ENCODE measurements at places on chromosomes 7 and 10. TPM values are rescaled to one million over a fixed set of nuclear protein-coding genes. Genes with fewer than 3 reads are reported as not detected.

Gene LIPM
- total RNA-seq: not detected

Gene SPAM1
- total RNA-seq: not detected

Gene CNTNAP2
- 0.14 TPM for total RNA-seq

Gene USP6NL
- 27.8 TPM for total RNA-seq

Gene IFIT1B
- not detected for total RNA-seq

Gene TMEM184A
- total RNA-seq: 0.22 TPM

- H3K27ac ChIP-seq: no peak overlapping the region
- no peaks in the 10 kb centered on the region for H3K27me3 ChIP-seq
- H3K4me1 ChIP-seq: no peaks in the 10 kb centered on the region
- peak; percentile 13 for DNase-seq
- no peaks in the 10 kb centered on the region for H3K36me3 ChIP-seq
Measured at GRCh38 chr7:21544715-21545114, 1.9 kb downstream of the DNAH11 start.

- H3K36me3 ChIP-seq: no peaks in the 10 kb centered on the region
- H3K4me3 ChIP-seq: no peak within 1 kb of the TSS
Measured at GRCh38 chr7:35253710-35254495, at the start of gene TBX20. Gene TBX20 (minus strand): TSS chr7:35254100. CDS start chr7:35253620, 480 bp downstream.

DNA sequence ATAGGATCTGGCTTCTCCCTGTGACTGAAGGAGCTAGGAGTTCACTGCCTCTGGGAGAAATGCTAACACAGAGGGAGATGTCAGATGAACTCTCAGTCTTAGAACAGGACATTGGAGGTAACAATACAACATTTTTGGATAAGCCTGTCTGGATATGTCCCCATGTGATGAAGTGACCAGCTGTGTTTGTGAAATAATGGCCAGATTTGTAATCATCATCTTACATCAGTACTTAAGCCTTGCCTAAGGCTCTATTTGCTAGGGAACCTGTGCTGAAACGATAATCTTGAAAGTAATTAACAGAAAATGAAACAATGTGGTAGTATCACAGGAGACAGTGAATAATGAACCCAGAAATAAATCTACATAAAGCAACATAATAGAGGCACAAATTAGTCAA is 56.2 kb downstream of the CRPPA start:
- no peak for DNase-seq
- no peaks in the 10 kb centered on the region for H3K27me3 ChIP-seq
- H3K4me3 ChIP-seq: no peak overlapping the region
- H3K4me1 ChIP-seq: no peaks in the 10 kb centered on the region
- H3K36me3 ChIP-seq: no peaks in the 10 kb centered on the region

- no peaks in the 10 kb centered on the region for H3K4me1 ChIP-seq
- no peaks in the 10 kb centered on the region for H3K36me3 ChIP-seq
- no peak overlapping the region for H3K4me3 ChIP-seq
Measured at GRCh38 chr10:44039599-44039998, 345.3 kb downstream of the CXCL12 start.

- no peaks in the 10 kb centered on the region for H3K27me3 ChIP-seq
- no peak overlapping the region for H3K4me3 ChIP-seq
- H3K27ac ChIP-seq: no peak overlapping the region
- DNase-seq: no peak
- H3K36me3 ChIP-seq: no peaks in the 10 kb centered on the region
Measured at GRCh38 chr7:154646126-154647013, 356.6 kb downstream of the PAXIP1 start.

- DNase-seq: no peak
- H3K4me3 ChIP-seq: no peak overlapping the region
- peaks cover 6% of the 10 kb centered on the region for H3K4me1 ChIP-seq
- no peaks in the 10 kb centered on the region for H3K27me3 ChIP-seq
- H3K27ac ChIP-seq: no peak overlapping the region
- H3K36me3 ChIP-seq: no peaks in the 10 kb centered on the region
Measured at GRCh38 chr7:17144322-17144721, 154.1 kb upstream of the AHR start.

GRCh38 chr10:17450024-17450423 is 4.4 kb downstream of the ST8SIA6 start:
- H3K4me1 ChIP-seq: peaks cover 7% of the 10 kb centered on the region
- peaks cover 25% of the 10 kb centered on the region for H3K27me3 ChIP-seq
- no peak for DNase-seq
- no peak overlapping the region for H3K4me3 ChIP-seq

DNA sequence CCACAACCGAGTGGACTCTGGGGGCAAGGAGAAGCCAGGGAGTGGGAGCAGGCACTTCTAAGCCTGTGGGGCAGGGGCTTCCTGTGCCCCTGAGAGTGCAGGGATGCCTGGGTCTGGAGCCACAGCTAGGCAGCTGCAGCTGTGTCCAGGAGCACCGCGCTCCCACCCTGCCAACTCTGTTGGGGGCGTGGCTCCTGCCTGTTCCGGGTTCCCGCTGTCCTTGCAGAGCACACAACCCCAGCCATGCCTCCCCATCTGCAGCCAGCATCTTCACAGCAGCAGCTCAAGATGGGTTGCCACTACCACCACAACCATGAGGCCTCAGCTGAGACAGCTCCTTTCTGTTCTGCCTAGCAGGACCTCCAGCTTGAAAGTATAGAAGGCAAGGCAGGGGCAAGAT is 8.6 kb downstream of the PAX4 start:
- H3K4me1 ChIP-seq: no peaks in the 10 kb centered on the region
- no peak overlapping the region for H3K27ac ChIP-seq
- DNase-seq: no peak
- H3K4me3 ChIP-seq: no peak overlapping the region

DNA sequence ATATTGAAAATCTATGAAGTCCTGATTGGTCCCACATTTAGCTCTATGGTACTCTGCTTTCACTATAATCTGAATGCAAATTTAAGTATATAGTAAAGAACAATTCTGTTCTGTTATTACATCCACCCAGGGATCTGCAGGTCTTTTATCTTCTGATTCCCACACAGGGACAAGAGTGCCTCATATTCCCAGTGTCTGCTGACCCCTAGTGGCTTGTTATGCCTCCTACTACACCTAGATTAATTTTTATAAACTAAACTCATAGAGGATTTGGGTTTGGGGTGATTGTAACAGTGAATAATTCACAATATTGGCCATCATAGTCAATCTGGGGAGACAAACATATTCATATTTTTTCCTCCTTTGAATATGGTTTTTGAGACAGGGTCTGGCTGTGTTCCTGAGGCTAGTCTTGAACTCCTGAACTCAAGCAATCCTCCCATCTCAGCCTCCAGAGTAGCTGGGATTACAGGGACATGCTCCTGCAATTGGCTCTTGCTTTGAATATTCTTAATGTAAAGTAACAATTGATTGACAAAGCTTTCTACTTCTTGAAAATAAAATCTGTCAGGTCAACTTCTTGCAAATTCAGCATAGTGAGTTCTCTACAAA is 282.1 kb downstream of the KCND2 start:
- H3K36me3 ChIP-seq: no peaks in the 10 kb centered on the region
- peak; percentile 34 for DNase-seq
- H3K4me1 ChIP-seq: no peaks in the 10 kb centered on the region
- H3K4me3 ChIP-seq: no peak overlapping the region
- H3K27ac ChIP-seq: no peak overlapping the region

DNA sequence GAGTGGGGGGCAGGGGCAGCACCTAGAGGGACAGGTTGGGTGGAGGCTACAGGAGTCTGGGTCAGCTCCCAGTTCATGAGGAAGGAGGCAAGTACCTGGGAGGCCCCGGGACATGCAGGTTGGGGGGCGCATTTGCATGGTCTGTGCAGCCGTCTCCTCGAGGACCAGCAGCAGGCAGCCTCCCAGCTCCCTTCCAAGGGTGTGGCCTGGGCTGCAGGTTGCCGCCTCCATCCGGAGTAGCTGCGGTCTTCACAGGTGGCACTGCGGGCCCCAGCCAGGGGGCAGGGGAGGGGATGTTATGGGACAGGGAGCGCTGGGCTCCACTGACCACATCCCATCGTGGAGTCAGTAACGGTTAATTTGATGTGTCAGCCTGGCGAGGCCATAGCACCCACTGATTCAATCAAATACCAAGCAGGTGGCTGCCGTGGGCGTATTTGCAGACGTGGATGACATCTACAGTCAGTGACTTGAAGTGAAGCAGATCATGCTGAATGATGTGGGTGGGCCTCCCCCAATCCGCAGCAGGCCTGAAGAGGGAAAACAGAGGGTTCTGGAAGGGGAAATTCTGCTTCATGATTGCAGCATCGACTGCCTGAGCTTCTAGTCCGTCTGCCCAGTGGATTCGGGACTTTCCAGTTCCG is 81.6 kb downstream of the PRKAG2 start:
- no peak overlapping the region for H3K27ac ChIP-seq
- no peak overlapping the region for H3K4me3 ChIP-seq
- H3K27me3 ChIP-seq: no peaks in the 10 kb centered on the region
- no peak for DNase-seq

GRCh38 chr7:5528071-5528814 is 104.6 kb upstream of the TNRC18 start:
- H3K27me3 ChIP-seq: no peaks in the 10 kb centered on the region
- no peak overlapping the region for H3K4me3 ChIP-seq
- peak; percentile 46 for DNase-seq
- H3K4me1 ChIP-seq: peaks cover 15% of the 10 kb centered on the region

DNA sequence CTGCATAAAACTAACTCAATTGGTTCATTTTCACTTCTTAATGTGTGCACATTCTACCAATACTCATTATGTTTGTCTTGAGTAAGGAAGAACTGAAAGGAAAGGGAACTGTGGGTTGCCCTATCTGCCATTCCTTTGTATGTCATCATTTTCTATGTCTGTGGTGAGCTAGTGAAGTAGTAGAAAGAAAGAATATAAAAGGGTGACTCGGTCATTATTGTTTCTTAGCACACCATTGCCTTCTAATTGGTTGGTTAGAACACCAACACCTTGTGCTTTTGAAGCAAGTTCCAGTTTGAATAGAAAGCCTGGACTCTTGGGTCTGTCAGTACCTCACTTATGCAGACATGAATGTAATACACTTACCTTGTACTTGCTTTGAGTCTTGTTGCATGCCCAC is 64.3 kb upstream of the MDFIC start:
- H3K4me3 ChIP-seq: no peak overlapping the region
- DNase-seq: no peak
- no peaks in the 10 kb centered on the region for H3K27me3 ChIP-seq
- H3K36me3 ChIP-seq: no peaks in the 10 kb centered on the region

- no peak overlapping the region for H3K27ac ChIP-seq
- no peak for DNase-seq
- H3K36me3 ChIP-seq: no peaks in the 10 kb centered on the region
- H3K4me3 ChIP-seq: no peak overlapping the region
Measured at GRCh38 chr10:80896959-80897358, 359.3 kb downstream of the SH2D4B start.
